Activated effector memory CD4-positive, alpha-beta T cell treated with anti-CD3 and anti-CD28 coated beads, Interleukin-2, amount 50 U/mL, for 16 hours (primary cell): ENCODE measurements at places on chromosomes 1 and 21.

GRCh38 chr1:28887835-28888682, 26.3 kb upstream of the EPB41 start:
- no peak for DNase-seq

DNA sequence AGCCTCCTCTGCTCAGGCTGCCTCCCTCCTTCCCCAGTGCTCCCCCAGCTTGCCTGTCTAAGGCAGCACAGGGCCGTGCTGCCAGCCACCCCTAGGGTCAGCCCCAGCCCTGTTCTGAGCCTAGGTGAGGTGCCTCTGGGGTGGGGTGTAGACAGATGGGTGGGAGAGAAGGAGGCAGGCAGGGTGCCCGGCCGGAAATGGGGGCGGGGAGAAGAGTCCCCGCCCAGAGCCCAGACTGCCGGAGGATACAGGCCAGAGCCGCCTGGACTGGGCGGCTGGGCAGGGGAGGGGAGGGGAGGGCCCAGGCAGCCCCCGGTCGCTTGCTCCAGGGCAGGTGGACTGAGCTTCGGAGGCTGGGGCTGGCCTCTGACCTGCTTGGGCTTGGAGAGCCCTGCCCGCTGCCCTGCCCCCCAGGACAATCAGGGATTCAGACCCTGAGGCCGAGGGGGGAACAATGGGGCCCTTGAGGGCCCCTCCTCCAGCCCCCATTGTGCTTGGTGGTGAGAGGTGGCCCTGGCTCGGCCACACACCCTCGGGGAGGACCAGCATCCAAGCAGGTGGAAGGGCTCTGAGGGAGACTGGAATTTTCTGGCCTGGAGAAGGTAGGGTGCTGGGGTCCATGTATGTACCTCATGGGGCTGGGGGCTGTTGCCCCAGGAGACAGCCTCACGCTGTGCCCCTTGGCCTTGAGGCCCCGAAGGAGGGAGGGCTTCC, at the start of gene GJC2:
Gene GJC2 (plus strand): TSS at position 525 of the 714 bp plus-strand sequence. CDS start 7,829 bp downstream, outside the sequence.
- peak; percentile 57 for DNase-seq

GRCh38 chr1:184595596-184595995, 159.1 kb downstream of the EDEM3 start:
- no peak for DNase-seq

GRCh38 chr1:210525716-210526454, 197.2 kb downstream of the HHAT start:
- no peak for DNase-seq

- DNase-seq = no peak
These were observed 100.2 kb upstream of the COG2 start for GRCh38 chr1:230542054-230542453.

- no peak for DNase-seq
These were observed 177.2 kb downstream of the LMX1A start for GRCh38 chr1:165179306-165179705.

GRCh38 chr1:33169290-33170055, 12.4 kb downstream of the TRIM62 start:
- DNase-seq = no peak

GRCh38 chr1:158016651-158017335, 23.3 kb downstream of the KIRREL1 start:
- DNase-seq = no peak

DNA sequence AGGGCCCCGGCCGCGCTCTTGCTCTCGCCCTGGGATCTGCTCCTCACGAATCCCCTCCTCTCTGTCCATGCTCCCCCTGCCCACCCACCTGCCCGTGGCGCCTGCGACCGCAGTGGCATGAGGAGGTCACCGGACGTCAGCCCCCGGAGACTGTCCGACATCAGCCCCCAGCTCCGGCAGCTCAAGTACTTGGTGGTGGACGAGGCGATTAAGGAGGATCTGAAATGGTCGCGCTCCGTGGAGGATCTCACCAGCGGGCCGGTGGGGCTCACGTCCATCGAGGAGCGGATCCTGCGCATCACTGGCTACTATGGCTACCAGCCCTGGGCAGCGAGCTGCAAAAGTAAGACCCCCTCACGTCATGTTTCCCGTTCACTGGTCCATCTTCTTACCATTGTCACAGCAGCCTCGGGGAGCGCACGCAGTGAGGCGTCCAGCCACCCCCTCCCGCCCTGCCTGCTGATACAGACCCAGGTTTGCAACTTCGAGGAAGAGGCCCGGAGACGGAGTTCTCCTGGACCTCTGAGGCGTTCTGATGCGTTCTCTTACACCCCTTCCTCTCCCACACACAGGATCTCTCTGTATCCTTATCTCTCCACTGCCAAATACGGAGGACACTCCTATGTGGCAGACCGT, 1.1 kb downstream of the SLC35F3 start:
- no peak for DNase-seq

DNA sequence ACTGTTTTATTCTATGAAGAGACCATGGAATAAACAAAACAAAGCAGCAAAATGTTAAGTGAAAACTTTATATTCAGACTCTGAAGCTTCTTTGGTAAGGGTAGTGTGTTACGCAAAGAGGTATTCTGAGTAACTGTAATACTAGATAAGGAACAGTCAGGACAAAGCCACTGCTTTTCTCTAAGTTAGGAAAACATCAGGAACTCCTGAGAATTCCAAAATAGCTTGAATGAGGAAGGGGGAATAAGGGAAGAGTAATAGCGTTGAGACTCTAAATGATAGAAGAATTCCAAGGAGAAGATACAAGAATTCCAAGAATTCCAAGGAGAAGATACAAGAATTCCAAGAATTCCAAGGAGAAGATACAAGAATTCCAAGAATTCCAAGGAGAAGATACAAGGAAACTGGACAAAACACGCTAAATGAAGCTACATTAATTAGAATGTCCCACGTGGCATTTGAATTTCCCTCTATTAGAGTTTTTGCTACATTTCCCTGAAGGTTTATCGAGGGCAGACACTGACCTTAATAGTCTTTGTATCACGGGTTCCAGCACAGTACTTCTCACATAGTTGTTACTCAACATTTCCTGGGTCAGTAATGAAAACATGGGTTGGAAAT, 71.5 kb downstream of the SMYD3 start:
- no peak for DNase-seq

- DNase-seq = no peak
These were observed 107.7 kb downstream of the NIBAN1 start for GRCh38 chr1:184866586-184866985.
